ENCODE measurements at places on chromosomes 16 and 17.

DNA sequence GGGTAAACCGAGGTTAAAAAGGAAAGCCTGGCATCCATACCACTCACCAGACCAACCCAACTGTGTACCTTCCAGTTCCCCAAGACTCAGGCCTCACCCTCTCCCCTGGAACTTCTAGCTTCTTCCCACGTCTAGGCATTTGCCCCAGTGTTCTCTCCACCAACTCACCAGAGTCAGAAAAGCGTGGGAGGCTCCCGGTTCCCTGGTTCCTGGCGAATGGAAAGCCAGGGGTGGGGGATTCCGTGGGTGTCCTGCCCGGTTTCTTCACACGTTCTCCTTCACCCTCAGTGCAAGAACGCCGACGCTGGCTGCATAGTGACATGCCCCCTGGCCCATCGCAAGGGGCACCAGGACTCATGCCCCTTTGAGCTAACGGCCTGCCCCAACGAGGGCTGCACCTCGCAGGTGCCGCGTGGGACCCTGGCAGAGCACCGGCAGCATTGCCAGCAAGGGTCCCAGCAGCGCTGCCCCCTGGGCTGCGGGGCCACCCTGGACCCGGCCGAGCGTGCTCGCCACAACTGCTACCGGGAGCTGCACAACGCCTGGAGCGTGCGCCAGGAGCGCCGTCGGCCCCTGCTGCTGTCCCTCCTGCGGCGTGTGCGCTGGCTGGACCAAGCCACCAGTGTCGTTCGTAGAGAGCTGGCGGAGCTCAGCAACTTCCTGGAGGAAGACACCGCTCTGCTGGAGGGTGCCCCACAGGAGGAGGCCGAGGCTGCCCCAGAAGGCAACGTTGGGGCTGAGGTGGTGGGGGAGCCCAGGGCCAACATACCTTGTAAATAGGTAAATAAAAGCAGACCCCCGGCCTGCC is 1.7 kb downstream of the RNF151 start:
- DNase-seq = no peak

GRCh38 chr17:44216173-44216572 is 3.3 kb downstream of the UBTF start:
- DNase-seq = peak; percentile 54

GRCh38 chr16:71853413-71853812 is 7.6 kb downstream of the ATXN1L start:
- DNase-seq = no peak

DNA sequence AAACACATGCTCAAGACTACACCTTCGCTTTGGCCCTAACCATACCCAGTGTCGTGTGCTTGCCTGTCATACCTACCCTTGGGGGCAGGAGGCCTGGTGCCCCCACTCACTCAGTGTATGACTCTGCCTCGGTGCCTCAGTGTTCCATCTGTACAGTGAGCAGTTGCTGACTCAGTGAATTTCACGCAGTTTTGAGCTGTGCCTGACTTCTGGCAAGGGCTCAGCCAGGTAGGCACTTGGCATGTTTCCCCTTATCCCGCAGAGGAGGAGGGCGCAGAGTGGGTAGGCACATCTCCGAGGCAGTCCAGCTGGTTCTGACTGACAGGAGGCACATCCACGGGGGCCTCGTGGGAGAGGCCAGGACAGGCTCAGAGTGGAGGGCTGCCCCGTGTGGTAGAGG is 148.9 kb upstream of the CIBAR2 start:
- DNase-seq = no peak

GRCh38 chr17:61253362-61253761 is 146.3 kb upstream of the TBX2 start:
- DNase-seq = no peak

GRCh38 chr16:52471650-52472370 is 75.1 kb downstream of the TOX3 start:
- no peak for DNase-seq
